ENCODE measurements at places on chromosomes 5 and 9.

DNA sequence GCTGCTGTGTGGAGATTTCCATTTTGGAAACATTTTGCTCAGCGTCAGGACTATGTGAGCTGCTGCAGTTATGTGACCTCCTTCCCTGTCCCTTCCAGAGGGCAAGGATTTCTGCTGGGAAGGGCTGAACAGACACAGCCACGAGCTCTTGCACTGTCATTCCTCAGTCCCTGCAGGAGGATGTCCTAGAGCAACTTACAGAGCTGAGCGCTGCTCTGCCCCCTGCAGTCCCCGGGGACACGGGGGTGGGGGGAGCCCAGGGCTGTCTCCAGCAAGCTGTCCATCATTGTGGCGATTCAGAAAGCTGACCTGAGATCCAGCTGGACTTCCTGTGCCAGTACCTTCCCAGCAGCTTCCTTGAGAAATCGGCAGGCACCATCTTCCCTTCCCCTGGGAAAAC, 28.0 kb upstream of the MAP1B start:
- no peak for DNase-seq

- no peak for DNase-seq
These were observed 175.7 kb downstream of the FRMD3 start for GRCh38 chr9:83362341-83362995.

DNA sequence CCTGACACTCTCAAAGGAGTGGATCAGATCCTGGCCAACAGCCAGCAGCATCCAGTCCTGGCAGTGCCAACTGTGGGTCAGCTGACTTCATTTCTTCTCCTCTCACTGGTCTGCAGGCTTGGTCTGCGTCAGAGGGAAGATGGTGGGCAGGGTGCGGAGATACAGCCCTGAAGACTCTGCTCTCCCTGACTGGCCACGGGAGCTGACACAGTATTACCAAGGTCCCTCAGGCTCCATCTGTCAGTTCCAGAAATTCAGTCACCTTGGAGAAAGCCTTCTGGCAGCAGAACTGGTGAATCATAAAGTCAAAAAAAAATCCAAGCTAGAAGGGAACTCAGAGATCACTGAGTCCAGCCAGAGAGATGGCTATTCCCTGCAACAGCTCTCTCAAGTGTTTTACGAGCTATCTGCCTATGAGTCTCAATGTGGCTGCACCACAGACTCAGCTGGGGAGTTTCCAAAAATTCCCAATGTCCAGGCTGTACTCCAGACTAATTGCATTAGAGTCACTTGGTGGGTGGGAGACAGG, 27.9 kb downstream of the C1QTNF2 start:
- no peak for DNase-seq

DNA sequence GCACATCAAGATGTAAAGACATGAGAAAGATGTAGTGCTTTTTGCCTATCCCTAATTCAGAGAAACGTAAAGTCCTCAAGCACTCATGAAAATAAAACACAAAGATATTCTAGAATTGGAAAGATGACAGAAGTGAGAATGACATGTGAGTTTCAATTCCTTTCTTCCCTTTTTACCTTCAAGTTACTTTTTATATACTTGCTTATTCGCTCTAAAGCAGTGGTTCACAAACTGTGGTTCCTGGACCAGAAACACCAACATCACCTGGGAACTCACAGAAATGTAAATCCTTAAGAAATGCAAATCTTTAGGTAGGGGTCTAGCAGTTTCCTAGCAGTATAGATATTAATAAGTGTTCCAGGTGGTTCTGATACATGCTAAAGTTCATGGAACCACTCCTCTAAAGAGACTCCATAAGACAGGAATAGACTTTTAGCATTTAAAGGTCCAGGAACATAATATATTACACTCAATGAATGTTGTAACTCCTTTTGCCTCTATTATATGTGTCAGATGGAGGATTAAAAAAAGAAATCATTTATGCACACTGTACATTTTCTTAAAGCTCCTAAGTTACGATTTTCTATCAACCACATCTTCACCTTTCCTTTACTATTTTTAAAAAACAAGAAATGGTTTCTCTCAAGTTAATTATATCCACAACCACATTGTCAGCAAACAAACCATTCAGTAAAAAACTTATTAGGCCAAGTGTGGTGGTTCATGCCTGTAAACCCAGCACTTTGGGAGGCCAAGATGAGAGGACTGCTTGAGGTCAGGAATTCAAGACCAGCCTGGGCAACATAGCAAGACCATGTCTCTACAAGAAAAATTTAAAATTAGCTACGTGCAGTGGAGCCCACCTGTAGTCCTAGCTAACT, 39.9 kb downstream of the ERP44 start:
- no peak for DNase-seq

GRCh38 chr5:40490464-40491111, 189.1 kb upstream of the PTGER4 start:
- no peak for DNase-seq

- no peak for DNase-seq
These were observed 94.5 kb upstream of the EFNA5 start for GRCh38 chr5:107764976-107765804.

- DNase-seq: no peak
These were observed 49.0 kb downstream of the PTTG1 start for GRCh38 chr5:160470437-160471361.

- DNase-seq: no peak
These were observed 329.9 kb downstream of the MSX2 start for GRCh38 chr5:175054243-175054642.

- DNase-seq: no peak
These were observed 3.9 kb upstream of the LPCAT1 start for GRCh38 chr5:1527533-1528205.

GRCh38 chr5:131756942-131757341, 39.9 kb downstream of the FNIP1 start:
- DNase-seq: no peak

DNA sequence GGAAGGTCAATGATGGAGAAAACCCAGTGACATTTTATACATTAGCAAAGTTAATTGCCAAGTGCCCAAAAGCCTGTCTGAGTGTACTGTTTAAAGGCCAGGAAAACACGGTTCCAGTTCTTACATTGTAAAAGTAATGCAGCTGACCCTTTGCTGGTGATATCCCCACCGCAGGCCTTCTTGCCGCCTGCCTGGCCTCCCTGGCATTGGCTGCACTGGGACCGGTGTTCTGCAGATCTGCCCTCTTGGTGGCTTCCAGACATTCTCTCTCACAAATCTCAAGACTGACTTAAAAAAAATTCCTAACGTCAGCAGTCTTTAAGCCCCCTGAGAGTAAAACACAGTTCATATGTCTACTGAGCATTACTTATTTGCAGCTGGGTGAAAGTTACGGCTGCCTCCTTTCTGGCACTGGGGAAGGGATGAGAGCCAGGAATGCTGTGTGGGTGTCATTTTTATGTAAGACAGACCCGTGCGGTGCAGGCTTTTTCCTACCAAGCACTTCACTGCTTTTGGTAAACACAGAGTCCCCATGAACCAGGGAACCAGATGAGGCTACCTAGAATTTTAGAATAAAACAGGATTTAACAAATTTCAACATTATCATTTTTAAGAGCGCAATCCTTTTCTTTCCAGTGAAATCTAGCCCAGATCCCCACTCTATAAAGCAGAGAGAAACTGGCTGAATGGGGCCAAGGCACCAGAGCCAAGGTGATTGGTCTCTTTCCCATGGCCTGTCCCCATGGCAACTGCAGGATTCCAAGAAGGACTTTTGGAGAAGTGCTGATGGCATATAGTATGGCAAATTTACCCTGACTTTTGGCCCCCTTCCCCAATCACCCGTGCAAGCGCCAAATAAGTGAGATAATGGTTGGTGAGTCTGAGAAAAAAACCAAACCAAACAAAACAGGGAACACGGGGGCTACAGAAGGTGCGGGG, 80.8 kb downstream of the LMNB1 start:
- no peak for DNase-seq

GRCh38 chr9:88387552-88388202, 567 bp upstream of the SPIN1 start:
- no peak for DNase-seq

GRCh38 chr9:36874921-36875320, 159.1 kb downstream of the PAX5 start:
- no peak for DNase-seq
